ENCODE measurements at places on chromosomes 5 and 9. TPM values are rescaled to one million over a fixed set of nuclear protein-coding genes. Genes with fewer than 3 reads are reported as not detected.

DNA sequence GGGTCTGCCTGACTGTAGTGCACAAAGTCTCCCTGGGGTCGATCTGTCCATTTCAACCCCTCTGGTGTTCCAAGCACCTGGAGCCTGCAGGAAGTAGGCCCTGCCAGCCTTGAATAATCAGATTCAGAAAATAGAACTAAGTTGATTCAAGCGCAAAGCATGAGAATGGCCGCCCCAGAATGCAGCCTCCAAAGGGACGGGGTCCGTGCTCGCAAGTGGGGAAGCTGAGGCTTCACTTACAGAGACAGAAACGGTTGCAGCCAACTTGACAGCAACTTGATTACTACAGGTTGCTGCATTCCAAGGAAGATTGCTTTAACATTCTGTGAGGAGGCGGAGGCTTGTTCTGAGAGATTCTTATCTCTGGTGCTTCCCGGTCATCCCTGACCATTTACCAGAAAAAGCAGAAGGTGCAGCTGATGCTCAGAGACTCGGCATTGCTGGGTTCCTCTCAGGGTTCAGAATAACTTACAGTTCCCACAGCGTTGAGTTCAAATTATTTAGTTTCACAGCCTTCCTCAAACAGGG, 14.9 kb upstream of the LRRC14B start:
- no peak for DNase-seq

- DNase-seq: no peak
Observed at GRCh38 chr5:173902743-173903142, 14.6 kb downstream of the CPEB4 start.

DNA sequence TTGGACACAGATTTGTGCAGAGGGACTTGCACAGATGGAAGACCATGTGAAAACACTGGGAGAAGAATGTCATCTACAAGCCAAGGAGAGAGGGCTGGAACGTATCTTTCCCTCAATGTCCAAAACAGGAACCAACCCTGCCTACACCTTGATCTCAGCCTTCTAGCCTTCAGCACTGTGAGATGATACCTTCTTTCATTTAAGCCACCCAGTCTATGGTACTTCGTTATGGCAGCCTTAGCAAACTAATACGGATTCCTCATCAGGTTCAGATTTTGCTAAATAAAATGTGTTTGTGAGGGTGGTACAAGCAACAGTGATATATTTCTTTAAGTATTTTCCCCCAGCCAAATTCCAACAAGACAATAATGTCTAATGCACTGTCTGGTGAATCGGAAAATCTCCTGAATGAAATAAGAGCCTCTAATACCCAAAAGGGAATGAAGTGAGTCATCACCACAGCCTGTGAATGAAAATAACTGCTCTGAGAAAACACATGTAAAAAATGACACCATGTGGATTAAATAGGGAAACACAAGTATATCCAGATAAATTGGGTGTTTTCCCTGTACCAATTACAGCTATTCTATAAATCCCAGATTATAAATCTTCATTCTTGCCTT, 182.8 kb upstream of the TARS1 start:
- no peak for DNase-seq

DNA sequence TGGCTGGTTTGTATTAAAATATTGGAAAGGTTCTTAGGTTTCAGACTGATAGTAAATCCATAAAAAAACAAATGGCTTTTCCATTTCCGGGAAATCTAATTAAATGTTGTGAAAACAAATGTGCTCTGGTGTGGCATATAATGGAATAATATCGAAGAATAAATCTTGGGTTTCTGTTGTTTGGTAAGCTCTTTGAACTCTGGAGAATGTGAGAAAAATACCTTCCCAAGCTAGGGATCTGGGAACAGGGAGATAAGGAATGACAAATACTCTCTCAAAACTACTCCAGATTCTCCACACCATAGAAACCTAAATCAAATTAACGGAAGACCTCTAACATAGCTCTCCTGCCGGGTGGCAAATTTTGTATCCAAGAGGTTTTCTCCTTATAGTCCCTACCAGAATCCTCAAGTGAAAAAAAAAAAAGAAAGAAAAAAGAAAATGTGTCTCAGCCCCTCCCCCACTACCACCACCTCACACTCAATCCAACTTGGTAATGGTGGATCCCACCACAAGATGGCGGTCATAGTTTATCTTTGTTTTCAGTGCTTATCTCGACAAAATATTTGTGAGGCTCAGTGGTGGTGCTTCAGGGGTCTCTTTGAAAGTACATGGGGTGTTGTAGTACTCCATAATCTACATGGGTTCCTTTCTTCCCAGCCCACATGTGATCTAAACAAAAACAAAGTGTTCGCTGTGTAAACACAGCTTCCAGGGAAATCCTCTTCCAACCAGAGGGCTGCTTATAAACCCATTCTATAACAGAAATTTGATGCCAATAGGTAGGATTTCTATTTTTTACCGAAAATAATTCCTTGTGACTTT, 54.5 kb upstream of the FST start:
- no peak for DNase-seq

DNA sequence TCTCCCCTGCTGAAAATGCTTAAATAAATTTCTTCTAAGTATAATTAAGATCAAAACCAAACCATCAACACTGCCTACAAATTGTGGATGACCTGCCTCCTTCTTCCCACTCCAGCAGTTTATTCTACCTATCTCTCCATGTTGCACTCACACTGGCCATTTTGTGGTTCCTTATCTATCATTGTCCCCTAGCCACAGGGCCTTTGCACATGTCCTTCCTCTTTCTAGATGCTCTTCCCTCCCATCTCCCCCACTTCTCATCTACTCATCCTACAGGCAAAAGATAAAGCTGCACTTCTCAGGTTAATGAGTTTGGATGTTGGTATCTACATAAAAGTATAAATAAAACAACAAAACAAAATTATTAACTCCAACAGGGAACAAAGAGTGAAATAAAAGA, 70.6 kb upstream of the CCNG1 start:
- no peak for DNase-seq

- DNase-seq: no peak
Observed at GRCh38 chr5:132095424-132095972, 21.9 kb downstream of the CSF2 start.

DNA sequence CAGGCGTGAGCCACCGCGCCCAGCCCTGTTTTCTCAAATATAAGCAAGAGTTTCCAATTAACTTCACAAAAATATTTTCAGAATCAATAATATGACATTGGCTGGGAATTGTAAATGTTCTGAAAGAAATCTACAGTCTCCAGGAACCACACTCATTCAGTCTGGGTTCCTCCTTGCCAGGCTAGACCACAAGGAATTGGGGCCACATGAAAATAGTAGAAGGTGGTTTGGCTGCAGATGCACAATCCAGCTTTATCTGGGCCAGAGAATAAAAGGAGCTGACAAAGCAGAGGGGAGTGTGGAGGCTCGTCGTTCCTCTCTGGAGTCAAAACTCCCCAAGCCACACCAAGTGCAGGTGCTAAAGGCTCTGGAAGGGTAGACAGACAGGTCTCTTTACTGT, 92.0 kb upstream of the OSMR start:
- no peak for DNase-seq

GRCh38 chr5:66285343-66285922, 141.3 kb downstream of the SREK1 start:
- no peak for DNase-seq

Gene PCDHGC5
- polyA plus RNA-seq: 0.36 TPM

Gene NSG2
- polyA plus RNA-seq: 0.79 TPM

Gene HRH2
- polyA plus RNA-seq: 2.9 TPM

Gene PDCD1LG2
- 0.37 TPM for polyA plus RNA-seq

Gene RALGPS1
- polyA plus RNA-seq: 9.2 TPM
